ENCODE measurements at places on chromosomes 16 and 17.

- DNase-seq = no peak
Observed at GRCh38 chr17:40958086-40958953, 8.4 kb downstream of the KRT39 start.

- peak; percentile 57 for DNase-seq
Observed at GRCh38 chr16:88382491-88383400, at the start of gene ZNF469. TSS of gene ZNF469 (plus strand) at chr16:88382959. CDS start at chr16:88427471, 44,512 bp downstream.

DNA sequence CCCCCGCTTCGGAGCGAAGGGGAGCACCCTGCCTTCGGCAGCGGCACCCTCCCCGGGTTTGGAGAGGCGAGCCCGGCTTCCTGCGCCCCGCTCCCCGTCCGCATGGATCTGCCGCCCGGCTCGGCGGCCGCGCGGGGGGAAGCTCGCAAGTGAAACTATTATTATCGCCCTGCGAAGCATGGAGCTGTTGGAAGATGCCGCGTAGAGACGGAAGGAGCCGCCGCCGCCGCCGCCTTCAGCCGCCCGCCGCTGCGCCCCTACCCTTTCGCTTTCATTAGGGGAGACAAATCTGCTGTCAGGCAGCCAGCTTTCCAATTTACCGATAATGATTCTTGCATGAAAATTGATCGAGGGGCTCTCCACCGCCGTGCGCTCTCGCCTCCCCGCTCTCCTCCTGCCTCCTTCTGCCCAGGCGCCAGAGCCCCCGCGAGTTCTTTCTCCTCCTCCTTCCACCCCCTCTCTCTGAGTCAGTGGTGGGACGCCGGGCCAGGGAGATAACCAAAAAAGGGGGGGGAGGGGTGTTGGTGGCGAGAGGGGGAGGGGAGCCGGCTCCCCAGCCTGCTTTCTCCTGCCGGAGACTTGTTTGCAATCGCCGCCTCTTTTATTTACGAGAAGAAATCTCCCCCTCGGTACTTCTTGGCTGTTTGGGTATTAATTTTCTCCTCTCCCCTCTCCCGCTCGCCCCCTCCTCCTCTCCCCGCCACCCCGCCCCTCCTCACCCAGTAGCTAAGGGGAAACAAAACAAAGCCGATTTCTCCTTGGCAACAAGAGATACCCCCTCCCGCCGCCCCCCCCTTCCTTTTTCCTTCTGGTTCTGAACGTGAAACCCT lies 58.0 kb upstream of the GSE1 start:
- DNase-seq = peak; percentile 76

- no peak for DNase-seq
Observed at GRCh38 chr17:50330151-50330775, 15.7 kb upstream of the XYLT2 start.

DNA sequence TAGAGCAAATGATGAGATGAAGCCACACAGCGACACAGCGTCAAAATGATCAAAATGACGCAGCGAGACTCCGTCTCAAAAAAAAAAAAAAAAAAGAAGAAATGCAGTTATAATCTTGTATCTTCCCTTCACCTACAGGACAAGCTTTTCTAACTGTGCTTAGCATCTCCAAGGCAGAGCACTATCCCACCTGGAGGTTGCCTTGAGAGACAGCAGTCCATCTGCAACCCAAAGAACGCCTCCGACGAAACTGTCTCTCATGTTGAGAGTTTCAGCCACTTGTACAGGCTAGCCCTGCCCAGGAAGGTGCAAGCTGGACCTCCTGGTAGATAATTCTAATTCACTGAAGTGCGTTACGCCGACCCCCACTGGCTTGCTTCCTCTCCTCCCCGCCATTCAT lies 46.7 kb upstream of the GCSH start:
- DNase-seq = no peak

DNA sequence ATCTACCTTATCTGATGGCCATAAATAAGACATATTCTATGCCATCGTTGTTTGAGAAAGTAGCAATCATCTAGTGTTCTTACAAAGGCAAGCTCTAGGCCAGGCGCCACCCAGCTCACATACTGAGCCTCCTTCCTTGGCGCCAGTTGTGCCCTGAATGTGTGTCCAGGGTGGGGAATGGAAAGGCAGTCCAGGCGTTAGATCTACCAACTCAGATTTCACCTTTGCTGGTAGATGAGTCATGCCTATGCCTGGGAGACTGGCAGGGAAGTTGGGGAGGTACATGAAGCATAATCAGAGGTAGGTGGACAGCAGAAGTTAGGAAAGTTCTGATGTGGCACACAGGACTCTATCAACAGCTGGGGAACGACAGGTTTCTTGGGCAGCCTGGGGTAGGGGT lies 23.6 kb downstream of the SDR42E1 start:
- no peak for DNase-seq

- no peak for DNase-seq
Observed at GRCh38 chr16:81071805-81072204, 5.2 kb downstream of the C16orf46 start.

DNA sequence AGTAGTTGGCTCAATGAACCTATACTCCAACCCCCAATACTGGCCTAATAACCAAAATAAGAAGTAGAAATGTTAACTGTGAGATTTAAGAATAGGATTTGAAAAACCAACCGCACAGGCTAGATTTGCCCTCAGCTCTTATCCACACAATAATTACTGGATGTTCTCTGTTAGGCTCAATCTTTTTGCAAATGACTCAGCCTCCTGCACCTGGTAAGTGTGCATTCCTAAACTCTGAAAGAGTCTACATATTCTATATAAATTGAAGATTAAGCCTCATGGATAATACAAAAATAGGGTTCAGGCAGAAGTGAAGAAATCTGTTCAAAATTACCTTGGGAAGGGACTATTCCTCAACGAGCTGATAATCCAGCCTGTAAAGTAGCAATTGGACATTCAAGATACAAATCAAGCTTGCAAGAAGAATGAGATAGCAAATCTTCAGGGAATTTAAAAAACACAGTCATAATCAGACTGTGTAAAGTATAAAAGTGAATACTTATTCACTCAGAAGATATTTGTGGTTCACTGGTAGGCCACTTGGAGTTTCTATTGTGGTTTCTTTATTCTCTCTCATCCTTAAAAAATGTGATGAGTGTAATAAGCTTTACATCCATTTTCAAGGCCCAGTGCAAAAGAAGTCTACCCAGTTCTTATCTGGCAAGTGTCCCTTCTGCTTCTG lies 931.9 kb upstream of the SOX9 start:
- no peak for DNase-seq

DNA sequence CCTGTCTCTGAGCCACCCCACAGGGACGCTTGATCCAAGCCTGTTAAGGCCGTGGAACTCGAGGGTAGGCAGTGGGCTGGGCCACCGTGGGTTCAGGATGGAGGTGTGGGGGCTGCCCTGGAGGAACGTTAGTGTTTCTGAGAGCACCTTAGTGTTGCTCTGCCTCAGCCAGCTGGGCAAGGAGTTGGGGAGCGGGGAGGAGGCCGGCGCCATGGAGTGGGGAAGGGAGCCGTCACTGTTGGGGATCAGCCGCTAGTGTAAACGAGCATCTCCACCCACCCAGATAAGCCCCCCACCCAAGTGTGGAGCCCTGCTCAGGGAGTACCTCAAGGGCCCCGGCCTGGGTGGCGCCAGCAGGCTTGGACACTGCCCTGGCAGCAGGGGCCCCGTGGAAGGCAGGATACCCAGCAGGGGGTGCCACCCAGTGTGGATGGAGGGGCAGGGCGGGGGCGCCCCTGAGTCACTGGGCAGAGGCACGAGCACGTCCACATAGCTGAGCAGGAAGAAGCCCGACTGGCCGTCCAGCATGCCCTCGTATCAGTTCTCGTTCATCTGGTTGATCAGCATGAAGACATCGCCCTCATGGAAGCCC lies 98.6 kb downstream of the KPNA2 start:
- DNase-seq = no peak

- no peak for DNase-seq
Observed at GRCh38 chr16:83803811-83804210, 4.0 kb upstream of the HSBP1 start.

- DNase-seq = no peak
Observed at GRCh38 chr17:17749921-17750320, 68.7 kb downstream of the RAI1 start.
